Inflammatory macrophage (primary cell): ENCODE measurements at places on chromosomes 6 and 20.

DNA sequence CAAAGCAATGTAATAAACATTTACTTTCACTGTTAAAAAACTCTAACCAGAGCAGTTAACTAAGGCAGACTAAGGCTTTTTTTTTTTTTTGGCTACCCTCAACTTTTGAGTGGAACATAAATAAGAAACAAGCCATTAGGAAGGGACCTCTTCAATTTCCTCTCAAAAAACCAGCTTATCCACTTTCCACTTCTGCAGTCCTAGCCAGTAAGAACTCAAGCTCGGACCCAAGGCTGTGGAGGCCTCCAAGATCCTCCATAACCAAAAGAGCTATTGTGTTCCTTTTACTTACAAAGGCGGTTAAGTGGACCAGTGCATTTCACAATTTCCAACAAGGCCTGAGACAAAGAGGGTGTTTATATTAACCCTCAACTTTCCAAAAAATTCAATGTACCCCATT lies 5.3 kb downstream of the KCNK5 start:
- no peak for DNase-seq

DNA sequence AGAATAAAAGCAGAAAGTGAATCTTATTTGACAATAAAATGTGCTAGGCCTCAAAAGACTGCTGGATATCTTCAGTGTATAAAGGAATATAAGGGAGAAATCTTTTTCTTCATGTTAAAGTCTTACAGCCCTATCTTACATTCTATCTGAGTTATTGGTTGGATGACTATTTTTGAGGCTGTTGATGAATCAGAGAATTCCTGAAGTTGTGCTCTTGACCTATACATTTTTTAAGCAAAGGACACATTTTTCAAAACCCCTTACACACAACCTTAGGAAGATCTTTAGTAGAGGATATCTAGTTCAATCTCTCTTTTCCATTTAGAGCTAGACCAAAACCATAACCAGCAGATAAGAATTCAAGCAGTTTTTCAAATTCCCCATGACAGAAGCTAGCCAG lies 10.9 kb upstream of the CGA start:
- no peak for DNase-seq

DNA sequence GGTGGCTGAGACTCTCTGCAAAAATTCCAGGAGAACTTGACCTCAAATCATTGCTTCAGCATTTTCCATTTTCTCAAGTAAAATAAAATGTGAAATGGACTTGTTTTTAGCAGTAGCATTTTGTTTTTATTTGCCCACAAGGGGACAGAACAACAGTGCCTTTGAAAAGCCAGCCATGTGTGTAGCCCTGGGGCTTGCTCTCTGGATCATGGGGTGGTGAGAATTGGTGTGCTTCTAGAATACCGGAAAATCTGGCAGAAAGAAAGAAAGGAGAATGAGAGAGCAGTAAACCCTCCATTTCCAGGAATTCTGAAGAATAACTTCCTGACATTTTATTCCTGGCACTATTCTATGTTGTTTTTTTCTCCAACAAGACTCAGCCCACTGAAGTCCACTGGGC lies 254.7 kb upstream of the MOCS1 start:
- DNase-seq: no peak

DNA sequence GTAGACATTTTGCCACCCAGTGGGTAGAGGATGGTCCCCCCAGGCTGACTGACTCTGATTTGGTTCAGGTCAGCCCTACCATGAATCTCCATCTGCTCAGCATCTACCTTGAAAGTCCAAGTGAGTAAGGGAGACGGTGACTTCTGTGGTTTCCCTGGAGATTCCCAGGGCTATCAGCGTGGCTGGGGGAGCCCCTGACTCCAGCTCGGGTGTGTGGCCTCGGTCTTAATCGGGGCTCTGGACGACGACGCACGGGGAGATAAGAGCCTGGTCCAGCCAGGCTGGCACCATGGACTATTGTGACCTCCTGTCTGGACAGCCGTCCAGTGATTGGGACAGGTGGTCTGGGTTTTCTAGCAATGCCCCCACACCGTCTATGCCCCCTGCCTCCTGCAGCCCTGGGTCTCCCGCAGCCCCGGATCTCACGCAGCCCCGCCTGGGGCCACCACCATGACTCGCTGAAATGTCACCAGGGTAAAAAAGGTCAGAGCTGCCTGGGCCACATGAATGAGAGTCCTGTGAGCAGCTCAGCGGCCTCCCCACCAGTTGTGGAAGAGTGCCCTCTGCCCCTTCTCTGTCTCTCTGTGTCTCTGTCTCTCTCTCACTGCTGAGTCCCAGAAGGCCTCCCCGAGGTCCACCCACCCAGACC lies 47.1 kb upstream of the GATA5 start:
- DNase-seq: no peak

DNA sequence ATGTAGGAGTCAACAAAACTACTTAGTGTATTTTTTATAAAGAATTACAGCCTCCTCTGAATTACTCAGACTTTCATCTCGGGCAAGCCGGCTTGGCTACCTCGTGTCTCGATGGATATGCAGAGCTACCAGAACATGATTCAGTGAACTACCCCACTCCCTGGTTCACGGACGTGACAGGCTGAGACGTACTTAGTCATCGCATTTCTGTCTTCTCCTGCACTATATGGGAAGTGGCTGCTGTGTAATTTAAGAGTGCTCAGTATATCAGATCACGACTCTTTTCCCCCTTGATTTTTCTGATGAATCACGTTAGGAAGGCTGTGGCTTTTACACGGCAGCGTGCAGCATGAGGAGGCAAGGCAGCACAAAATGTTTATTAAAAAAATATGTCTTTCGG lies 302.7 kb upstream of the ZFP64 start:
- DNase-seq: no peak

DNA sequence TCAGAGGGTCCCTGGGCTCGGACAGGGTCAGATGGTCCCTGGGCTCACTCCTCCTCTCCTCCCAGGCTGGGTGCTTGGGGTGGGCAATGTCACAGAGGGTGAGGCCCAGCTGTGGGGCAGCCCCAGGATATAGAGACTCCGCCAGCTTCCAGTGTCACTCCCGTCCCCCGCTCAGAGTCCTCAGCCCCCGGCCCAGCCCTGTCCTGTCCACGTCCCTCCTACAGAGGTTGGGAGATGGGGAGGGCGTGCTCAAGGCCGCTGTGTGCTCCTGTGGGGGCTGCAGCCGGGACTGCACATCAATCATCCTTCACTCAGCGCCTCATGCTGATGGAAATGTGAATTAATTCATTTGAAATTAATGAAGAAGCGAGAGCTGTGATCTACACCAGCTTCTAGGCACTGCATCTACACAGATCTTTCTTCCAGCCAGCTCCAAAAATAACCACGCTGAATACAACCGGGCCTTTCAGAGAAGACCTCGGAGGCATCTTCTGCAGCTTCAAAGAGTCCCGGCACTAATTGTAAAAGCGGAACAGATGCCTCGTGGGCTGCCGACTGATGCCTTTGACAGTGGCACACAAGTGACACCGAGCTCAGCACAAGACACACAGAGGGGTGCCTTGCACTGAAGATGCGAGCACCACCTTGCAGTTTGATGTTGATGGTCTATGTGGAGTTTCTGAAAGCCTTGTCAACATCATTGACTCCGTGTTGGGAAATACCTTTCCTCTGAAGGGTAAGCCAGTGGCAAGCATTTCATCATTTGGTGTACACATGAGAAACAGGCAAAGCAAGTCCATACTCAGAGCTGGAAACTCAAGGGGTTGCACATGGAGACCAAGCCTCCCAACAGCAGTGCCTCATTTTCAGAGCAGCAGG lies 39.3 kb downstream of the DACT2 start:
- DNase-seq: no peak

GRCh38 chr20:49676581-49677291 lies 36.9 kb downstream of the B4GALT5 start:
- peak; percentile 63 for DNase-seq

DNA sequence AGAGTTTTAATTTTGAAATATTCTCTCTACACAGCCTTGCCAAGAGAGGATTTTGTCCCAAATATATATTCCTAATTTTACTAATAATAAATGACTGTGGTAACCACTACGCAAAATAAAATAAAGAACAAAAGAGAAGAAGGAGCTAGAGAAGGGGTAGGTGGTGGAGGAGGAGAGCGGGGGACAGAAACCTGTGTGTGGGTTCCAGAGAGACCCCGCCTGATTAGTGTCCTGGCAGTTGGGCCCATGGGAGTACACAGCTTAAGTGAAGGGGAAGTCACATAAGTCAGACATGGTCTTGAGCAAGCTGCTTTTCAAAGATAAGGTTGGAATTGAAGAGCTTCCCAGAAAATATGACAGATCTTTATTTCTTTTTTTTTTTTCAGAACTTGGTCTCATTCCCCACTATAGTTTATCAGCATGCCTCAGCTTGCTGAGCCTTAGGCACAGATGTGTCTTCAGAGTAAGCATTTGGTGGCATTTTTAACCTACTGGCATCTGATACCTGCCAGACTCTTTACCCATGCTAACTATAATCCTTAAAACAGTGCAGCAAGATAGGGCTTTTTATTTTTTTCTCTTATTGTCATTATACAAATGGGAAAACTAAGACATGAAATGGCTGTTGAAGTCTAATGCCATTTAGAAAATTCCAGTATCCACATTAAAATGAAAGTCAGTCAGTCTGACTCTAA lies 9.6 kb upstream of the RHAG start:
- no peak for DNase-seq
